ENCODE measurements at places on chromosomes 12 and 14.

GRCh38 chr14:74474376-74474775 lies 18.7 kb downstream of the NPC2 start:
- no peak for DNase-seq

DNA sequence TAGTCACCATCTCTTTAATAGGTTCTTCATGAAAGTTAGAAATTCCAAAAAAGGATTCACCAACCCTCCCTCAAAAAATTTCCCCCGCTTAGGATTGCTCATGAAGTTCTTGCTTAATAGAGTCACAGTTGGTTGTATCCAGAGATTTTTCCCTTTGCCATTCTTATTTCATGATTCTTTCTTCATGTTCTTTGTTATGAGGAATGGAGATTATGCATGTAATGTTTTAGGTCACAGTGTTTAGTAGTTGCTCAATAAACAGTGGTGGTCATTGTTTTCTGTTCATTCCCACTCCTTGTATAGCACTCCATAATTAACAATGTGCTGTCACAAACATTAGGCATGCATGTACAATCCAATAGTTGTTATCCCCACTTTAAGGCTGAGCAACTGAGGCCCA lies 51.2 kb upstream of the RTRAF start:
- no peak for DNase-seq

DNA sequence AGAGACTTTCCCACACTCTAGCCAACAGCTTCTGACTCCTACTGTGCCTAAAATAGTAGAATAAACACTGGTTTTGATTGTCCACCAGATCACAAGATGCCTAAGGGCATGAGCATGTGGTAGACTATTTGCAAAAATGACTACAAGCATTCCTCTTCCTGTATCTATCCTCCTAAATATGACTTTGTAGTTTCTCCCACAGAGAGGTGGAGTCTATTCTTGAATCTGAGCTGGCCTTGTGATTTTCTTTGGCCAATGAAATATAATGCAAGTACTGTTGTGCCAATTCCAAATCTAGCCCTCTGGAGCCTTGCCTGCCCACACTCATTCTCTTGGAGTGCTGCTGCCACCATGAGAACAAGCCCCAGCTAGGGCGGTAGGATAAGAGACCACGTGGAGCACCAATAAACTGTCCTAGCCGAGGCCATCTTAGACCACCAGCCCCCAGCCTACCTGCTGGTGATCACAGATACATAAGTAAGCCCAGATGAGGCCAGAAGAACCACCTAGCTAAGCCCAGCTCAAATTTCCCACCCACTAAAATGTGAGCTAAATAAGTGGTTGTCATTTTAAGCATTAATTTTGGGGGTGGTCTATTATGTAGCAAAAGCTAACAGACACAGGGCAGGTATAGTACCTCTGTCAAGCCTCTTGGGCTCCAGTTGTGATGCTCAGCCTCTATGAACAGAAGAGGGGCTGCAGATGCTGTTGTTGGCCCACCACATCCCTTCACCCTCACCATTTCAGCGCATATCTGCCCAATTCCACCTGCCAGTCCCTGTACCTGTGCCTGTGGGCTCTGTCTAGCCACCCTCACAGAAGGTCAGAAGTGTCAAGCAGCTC lies 17.9 kb downstream of the ZFP36L1 start:
- no peak for DNase-seq

DNA sequence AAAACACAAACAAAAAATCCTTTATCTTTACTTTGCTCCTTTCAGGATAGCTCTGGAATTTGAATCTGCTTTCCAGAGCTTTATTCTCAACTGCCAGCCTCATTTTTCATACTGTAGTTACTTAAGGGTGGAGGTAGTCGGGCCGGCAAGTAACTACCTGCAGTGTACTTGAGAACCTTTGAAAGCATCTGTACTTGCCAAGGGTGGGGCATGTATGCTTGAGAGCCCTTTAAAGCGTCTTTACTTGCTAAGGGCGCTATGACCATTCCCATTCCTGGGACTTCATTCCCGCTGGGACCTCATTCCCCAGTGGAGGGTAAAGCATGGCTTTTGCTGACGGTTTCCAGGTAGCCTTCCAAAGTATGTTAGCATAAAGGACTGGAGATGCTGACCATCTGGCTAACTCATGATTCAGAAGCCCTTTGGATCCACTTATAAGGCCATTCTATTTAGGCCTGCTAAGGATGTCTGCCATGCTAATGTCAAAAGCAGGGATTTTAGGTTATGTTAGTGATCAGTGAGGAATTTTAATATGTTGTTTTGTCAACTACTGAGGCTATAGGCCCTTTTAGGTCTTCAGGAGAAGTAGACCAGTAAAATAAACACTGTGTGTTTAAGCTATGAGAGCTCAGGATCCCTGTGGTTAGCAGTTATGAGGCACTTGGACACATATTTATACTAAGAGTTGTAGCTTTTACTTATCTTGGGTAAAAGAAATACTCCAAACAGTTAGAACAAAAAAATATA lies 74.9 kb downstream of the CRADD start:
- no peak for DNase-seq

- DNase-seq = no peak
Measured at GRCh38 chr12:50639721-50640120, 124.2 kb upstream of the ATF1 start.

DNA sequence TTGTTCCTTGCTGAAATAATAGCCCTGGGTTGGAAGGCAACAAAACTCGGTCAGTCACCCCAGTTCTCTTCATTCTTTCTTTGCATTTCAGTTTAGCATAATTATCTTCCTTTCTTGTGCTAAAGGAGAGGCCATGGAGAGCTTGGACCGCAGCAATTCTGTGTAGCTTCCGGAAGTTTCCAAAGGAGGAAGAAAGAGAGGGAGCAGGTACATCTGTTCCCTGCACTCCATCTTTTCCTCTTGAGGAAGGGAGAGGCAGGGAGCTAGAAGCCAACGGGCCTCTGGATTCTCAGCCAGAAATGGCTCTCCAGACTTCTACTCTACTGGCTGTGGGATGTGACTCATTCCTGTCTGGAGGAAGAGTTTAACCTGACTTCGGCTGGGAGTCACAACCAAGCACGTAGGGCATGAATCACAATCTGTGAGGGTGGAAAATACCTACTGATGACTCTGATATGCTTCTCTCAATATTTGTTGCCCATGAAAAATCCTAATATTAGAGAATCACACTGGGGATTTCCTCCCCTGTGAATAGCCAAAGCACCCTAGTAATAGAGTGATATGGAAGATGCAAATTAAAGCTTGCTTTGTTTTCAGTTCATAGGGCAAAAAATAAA lies 17.0 kb downstream of the ANO6 start:
- peak; percentile 28 for DNase-seq

Data from activated naive CD4-positive, alpha-beta T cell treated with anti-CD3 and anti-CD28 coated beads, Interleukin-2, amount 50 U/mL, for 16 hours (primary cell).